ENCODE measurements at places on chromosomes 12 and 14. TPM values are rescaled to one million over a fixed set of nuclear protein-coding genes. Genes with fewer than 3 reads are reported as not detected.

- DNase-seq, result no peak
These were observed 67.0 kb upstream of the SAV1 start for GRCh38 chr14:50734950-50735695.

DNA sequence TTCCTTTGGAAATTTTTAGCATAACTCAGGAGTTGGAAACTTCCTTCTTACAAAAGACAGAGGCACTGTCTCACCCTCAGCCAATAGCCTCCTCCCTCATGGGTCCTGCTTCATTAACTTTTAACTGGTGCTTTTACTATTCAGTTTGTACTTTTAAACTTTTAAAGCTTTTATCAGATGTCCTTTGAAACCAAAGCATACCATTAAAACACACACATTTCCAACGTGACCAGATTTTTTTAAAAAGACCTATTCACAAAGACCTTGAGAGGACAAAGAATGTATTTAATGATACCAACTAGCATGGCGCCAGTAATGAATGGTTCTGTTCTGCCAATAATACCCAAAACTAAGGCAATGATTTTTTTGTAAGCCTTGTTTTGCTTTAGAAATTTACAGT is 173.6 kb upstream of the EEA1 start:
- no peak for DNase-seq

DNA sequence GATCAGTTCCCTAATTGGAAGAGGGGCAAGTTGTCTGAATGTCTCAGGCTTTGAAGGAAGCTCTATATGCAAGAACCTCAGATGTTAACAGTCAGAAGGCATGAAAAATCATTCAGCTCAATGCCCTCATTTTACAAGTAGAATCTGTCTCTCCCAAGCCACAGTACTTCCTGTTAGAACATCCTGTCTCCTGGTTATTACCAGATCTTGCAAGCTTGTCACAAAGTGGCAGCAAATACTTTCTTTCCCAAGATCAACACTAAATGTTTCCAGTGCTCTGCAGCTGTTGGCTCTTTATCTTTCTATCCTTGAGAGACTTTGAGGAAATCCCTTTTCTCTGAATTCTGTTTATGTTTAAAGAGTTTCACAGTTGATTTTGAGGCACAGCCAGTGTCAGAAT is 235.5 kb downstream of the AKAP6 start:
- no peak for DNase-seq

Gene AVPR1A
- 3.9 TPM for total RNA-seq

Gene GALNT16
- total RNA-seq, result 8.1 TPM

Gene ACOT6
- total RNA-seq, result not detected

Gene ADCY6
- total RNA-seq, result 75.9 TPM

Gene SCN8A
- total RNA-seq, result 1.5 TPM

Gene OTOGL
- 0.22 TPM for total RNA-seq
